ENCODE measurements at places on chromosomes 7 and 10.
A peak's percentile ranks its signal among the peaks of the same experiment; 100 is the strongest.

DNA sequence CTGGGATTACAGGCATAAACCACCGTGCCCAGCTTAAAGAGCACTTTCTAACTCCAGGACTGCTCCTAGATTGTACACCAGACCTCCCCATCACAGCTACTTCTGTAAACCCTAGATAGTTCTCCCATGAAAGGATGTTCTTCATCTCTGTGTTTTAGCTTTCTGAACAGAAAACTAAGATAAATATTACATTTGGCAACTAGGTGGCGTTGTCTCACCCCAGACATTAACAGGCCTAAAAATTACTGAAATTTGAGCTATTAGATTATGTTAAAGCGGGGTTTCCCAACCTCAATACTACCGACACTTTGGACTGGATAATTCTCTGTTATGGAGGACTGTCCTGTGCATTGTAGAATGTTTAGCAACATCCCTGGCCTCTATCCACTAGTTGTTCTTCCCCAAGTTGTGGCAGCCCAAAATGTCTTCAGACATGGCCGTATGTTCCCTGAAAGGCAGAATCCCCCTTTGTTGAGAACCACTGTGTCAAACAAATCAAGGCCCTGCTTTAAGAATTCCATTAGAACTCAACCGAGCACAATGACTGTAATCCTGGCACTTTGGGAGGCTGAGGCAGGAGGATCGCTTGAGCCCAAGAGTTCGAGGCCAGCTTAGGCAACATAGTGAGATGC, 19.1 kb downstream of the ATOH7 start:
- DNase-seq = no peak

GRCh38 chr10:80500572-80501380, 36.9 kb upstream of the SH2D4B start:
- no peak for DNase-seq

GRCh38 chr10:21314111-21314626, 211.3 kb downstream of the SKIDA1 start:
- DNase-seq = no peak

GRCh38 chr10:16965740-16966447, 148.7 kb upstream of the RSU1 start:
- peak; percentile 67 for DNase-seq

DNA sequence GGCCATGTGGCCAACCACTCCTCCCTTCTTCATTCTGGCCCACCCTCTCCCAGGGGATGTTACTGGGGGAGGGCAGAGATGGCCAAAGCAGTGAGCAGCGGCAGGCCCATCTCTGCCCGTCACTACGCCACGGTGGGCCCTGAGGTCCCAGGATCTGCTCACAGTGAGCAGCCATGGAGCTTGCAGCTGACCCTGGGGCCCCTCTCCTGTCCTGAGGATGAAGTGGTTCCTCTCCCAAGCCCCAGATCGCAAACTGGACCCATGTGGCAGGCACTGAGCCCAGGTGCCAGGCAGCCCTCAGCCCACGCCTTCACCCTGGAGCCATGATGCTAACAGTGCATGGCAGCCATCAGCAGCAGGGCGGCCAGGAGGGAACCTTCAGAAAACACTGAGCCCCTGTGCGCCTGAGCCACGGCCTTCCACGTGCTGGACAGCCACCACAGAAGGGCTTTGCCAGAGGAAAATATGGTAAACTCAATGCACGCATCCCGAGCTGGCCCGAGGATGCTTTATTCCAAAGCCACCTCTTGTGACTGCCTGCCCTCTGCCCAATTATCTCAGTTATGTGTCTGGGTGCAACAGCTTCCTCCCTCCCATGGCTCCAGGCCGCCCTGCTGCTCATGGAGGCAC, 485.7 kb downstream of the PTPRN2 start:
- no peak for DNase-seq

DNA sequence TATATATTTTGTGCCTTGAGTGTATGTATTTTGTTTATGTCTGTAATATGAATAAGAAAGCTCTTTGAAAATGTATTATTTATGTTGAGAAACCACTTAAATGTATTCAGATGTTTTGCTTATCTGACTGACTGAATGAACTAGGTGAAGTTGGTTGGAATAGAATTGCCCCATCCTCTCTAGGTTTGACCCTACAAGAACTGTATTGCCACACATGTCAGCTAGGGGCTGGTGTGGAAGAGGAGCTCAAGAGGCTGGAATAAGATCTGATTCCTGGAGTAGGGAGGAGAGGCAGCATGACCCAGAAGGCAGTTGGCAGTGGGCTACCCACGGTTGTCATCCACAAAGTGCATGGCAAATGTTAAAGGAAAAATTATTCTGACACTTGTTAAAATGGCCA, 9.1 kb downstream of the SSMEM1 start:
- no peak for DNase-seq

GRCh38 chr7:129955993-129956543, 3.3 kb upstream of the UBE2H start:
- DNase-seq = no peak

DNA sequence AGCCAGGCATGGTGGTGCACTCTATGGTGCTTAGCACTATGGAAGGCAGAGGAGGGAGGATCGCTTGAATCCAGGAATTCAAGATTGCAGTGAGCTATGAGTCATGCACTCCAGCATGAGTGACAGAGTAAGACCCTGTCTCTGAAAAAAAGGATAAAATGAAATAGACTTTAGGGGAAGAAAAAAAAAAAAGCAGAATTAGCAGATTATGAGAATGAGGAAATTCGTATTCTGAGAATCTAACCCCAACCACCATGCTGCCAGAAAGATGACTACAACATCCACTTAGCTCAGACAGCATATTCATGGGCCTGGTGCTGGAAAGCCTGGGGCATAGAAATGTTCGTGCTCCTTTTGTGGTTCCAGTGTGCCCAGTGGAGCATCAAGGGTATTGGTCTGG, 63.3 kb downstream of the TMEM26 start:
- DNase-seq = no peak

- no peak for DNase-seq
Observed at GRCh38 chr7:86558680-86559501, 84.8 kb upstream of the GRM3 start.

GRCh38 chr7:113659416-113659815, 259.4 kb downstream of the PPP1R3A start:
- DNase-seq = no peak

- DNase-seq = no peak
Observed at GRCh38 chr10:13634207-13634606, 47.4 kb downstream of the PRPF18 start.

Data from T1000 (cell line).